ENCODE measurements at places on chromosomes 7 and 10. TPM values are rescaled to one million over a fixed set of nuclear protein-coding genes. Genes with fewer than 3 reads are reported as not detected.

Gene UNCX
- not detected for total RNA-seq

Gene CNPY4
- 28.4 TPM for total RNA-seq

Gene ZFAND4
- 5.9 TPM for total RNA-seq

Gene NRAP
- total RNA-seq, result not detected

Gene EGFR
- total RNA-seq, result 3.6 TPM

Gene EIF5AL1
- total RNA-seq, result 1.3 TPM

Data from vein endothelial cell (primary cell).